ENCODE measurements at places on chromosomes 13 and 19. TPM values are rescaled to one million over a fixed set of nuclear protein-coding genes. Genes with fewer than 3 reads are reported as not detected.

IRGC gene
- polyA plus RNA-seq: not detected

SRRM5 gene
- 1.6 TPM for polyA plus RNA-seq

CBY2 gene
- polyA plus RNA-seq: not detected

CEACAM20 gene
- polyA plus RNA-seq: not detected

GRCh38 chr19:51467864-51468544 is 9.8 kb upstream of the SIGLEC8 start:
- DNase-seq: no peak

- DNase-seq: no peak
Measured at GRCh38 chr13:49443357-49443703, 534 bp downstream of the CAB39L start.

- DNase-seq: no peak
Measured at GRCh38 chr19:34269968-34270621, 15.7 kb downstream of the GARRE1 start.

DNA sequence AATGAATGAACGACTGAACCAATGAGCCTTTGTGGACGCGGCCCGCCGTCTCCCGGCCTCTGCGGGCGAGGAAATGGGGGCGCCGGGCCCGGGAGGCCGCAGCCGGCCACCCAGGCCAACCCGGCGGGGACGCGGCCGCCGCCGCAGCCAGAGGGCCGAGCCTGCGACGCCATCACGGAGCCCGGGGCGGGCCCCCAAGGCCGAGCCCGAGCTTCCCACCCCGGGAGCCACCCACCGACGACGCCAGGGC is 216 bp downstream of the SUGP2 start:
- no peak for DNase-seq

GRCh38 chr13:21481359-21481758 is 22.3 kb upstream of the ZDHHC20 start:
- DNase-seq: no peak

Measured in right lung (tissue), 10 donors.